HFFc6 (cell line): ENCODE measurements at places on chromosomes 7 and 10.

DNA sequence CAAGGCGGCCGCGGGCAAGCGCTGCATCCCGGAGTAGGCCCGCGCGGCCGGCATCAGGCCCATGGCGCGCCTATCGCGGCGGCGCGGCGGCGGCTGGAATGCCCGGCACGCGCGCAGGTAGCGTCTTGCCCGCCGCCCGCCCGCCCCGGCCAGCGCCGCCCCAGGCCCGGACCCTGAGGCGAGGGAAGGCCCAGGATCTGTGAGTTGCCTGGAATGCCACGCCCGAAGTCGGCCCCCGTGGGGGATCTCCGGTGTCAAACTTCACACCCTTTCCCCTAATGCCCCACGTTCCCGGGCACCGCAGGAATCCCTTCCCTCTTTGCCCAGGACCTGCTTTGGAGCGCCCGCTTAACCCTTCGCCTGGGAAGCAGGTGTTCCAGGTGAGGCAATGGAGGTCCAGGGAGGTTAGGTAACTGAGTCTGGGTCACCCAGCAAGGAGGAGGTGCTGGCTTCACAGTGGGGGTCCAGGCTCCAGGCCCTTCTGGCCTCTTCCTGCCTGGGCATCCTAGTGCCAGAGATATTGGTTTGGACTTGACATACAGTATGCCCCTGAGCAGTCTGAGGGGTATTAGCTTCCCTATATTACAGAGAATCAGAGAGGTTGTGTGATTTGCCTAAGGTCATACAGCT, 138.1 kb downstream of the ARHGAP22 start:
- no peak for DNase-seq

DNA sequence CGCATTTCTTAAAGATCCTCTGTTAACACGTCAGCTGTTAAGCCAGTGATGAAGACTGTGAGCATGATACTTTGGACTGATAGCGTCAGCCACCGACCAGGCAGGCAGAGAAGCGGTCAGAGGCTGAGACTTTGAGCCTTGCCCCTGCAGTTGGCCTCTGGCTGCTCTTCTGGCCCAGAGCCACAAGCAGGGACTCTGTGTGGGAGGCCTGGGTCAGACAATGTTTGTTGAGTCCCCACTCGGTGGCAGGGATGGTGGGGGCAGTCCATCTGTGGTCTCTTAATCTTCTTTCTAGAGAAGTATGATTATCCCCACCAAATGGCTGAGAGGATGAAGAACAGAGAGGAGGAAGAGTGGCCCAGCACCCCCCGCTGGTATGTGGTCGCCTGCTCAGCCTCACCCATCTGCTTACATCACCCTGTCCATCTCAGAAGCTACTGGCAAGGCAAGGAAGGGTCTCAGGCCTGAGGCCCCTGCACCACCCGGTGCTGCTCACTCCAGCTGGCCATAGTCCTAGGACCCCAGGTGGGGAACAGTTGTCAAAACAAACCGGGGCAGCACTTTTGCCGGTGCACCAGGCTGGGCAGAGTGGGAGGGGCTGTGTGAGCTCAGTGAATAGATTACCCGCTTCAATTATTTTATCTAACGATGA, 202.9 kb downstream of the GRID1 start:
- DNase-seq, result no peak

DNA sequence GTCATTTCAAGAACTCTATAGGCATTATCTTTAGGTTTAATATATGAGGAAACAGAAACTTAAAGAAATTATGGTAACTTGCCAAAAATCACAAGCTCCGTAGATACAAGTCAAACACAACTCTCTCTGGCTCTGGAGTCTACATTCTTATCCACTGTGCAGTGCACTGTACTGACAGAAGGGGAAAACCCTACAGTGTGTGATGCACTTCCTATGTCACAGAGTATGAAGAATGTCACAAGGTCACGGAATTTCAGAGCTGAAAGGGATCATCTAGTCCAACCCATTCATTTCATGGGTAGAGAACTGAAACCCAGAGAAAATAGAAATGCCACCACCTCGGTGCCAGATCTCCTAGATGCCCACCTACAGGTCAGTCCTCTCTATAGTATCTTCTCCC, 86.1 kb downstream of the LRRTM3 start:
- no peak for DNase-seq

GRCh38 chr10:4130685-4131084, 345.7 kb upstream of the KLF6 start:
- no peak for DNase-seq

DNA sequence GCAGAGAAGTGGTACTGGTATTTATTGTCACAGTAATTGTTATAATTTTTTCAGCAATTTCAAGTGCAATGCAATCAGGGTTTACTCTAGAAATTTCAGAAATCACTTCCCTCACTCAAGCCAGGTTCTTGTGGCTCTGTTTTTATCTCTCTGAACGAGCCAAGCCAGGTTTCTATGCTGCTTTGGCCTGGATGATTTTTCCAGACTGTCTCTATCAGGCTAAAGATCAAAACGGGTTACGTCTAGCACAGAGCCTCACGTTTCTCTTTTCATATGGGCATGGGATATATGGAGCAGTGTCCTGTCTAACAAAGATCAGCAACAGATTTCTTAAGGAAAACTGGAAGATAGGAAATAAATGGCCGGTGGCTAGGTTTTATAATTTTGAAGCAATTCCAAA, 1105.3 kb downstream of the NRG3 start:
- no peak for DNase-seq

- DNase-seq, result peak; percentile 88
Measured at GRCh38 chr7:105782391-105783042, 93.9 kb downstream of the ATXN7L1 start.

- peak; percentile 100 for DNase-seq
Measured at GRCh38 chr7:101882005-101882421, 64.6 kb downstream of the CUX1 start.

- peak; percentile 25 for DNase-seq
Measured at GRCh38 chr10:30052062-30052461, 7.3 kb downstream of the JCAD start.

GRCh38 chr10:69712342-69712741, 82.3 kb downstream of the FAM241B start:
- no peak for DNase-seq

DNA sequence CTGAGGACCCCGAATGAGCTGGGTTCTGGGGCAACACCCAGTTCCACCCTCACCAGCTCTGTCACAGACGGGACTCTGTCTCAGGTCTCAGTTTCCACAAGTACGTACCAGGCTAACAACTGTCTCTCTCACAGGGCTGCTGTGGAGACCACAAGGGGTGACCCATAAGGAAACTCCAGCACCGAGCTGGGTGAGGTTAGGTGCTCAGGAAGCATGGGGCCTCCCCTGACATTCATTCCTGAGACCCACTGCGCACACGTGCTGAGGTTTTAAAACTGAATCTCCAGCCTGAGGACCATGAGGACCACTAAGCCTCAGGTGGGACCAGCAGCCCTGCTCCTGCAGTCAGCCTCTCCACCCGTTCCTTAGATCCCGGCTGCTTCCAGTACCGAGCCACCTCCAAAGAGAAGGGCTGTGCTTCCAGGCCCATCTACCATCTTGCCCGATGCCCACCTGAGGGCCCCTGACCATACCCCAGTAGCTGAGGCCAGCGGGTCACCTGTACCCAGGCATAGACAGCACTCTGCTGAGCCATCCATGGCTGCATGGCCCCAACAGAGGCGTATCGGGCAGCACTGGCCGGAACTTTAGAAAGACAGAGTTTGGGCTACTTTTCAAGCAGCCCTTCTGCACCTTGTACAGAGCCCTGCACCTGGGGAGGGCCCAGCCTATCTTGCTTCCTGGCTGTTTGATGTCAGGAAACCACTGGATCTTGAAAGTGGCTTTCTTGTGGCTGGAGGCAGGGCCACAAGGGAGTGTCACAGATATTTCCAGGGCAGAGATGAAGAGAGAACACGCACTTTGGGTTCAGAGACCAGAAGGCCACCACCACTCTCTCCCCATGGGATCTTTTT, 18.7 kb downstream of the HSPA12A start:
- no peak for DNase-seq

- DNase-seq, result peak; percentile 47
Measured at GRCh38 chr10:4656576-4657194, 169.3 kb upstream of the AKR1E2 start.

GRCh38 chr7:5218564-5219360, 28.7 kb downstream of the WIPI2 start:
- DNase-seq, result no peak

DNA sequence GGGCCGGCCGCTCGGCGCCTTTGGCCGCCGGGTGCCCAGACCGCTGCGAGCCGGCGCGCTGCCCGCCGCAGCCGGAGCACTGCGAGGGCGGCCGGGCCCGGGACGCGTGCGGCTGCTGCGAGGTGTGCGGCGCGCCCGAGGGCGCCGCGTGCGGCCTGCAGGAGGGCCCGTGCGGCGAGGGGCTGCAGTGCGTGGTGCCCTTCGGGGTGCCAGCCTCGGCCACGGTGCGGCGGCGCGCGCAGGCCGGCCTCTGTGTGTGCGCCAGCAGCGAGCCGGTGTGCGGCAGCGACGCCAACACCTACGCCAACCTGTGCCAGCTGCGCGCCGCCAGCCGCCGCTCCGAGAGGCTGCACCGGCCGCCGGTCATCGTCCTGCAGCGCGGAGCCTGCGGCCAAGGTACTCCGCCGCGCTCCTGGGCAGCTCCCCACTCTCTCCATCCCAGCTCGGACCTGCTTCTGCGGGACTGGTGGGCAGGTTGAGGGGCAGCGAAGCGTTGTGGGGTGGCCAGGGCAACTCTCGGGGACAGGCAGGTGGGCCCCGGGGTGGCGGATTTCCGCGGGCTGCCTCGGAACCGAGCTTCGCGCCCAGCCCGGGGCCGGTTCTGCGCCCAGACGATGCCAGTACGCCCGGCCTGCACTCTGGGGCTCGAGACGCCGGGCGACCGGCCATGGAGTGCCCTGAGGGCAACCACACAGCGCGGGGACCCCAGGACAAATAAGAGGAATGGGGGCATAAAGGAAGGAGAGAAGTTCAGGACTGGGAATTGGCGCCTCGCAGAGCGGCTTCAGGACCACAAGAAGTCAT, 578 bp downstream of the HTRA1 start:
- no peak for DNase-seq

DNA sequence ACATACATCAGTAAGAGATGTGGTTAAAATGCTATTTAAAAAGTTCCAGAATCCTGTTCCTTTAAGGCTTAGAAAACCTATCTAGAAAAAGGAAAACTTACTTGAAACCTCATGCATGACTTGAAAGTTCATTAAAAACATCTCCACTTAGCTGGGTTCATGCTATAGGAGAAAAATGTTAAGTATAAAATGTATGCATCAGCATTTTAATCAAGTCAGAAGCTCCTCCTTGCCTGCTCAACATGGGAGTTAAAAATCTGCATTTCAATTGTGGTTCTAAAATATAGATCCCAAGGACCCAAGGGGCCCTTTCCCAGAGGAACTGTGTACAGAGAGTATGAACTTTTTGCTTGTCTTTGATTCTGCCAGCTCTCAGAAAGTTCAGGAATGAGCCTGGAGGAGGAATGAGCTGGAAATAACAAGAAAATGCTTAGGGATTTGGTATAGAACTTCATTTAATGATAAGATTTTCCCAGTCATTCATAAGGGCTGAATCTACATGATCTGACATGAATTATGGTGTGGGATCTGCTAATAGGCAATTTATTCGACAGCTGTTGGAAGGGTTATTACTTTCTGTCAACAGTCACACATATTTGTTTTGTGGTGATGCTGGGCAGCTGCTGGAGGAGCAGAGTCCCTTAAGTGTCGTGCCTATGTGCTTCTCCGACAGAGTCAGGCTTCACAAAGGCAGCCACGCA, 85.6 kb upstream of the MTPN start:
- DNase-seq, result no peak

- DNase-seq, result no peak
Measured at GRCh38 chr7:121503039-121503438, 106.9 kb upstream of the FAM3C start.

GRCh38 chr7:128738570-128739047, 550 bp upstream of the CALU start:
- DNase-seq, result no peak

- DNase-seq, result no peak
Measured at GRCh38 chr10:23755556-23755955, 316.7 kb downstream of the OTUD1 start.

DNA sequence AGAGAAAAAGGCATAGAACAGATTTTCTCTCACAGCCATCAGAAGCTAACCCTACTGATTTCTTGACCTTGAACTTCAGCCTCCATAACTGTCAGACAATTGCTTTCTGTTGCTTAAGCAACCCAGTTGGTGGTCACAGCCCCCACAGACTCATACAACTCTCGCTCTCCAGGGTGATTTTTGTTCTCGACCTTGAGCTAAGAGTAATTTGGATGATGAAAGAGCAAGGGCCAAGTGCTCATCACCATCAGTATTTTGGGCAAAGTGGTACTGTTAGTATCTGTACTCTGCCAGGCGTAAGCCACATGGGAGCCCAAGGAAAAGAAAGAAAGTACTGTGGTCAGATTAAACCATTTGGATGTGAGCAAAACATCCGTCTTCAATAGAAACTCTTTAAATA, 81.9 kb downstream of the AOAH start:
- DNase-seq, result no peak
